Cortex of kidney (tissue), 1 donor: ENCODE measurements at places on chromosomes 5 and 9.

DNA sequence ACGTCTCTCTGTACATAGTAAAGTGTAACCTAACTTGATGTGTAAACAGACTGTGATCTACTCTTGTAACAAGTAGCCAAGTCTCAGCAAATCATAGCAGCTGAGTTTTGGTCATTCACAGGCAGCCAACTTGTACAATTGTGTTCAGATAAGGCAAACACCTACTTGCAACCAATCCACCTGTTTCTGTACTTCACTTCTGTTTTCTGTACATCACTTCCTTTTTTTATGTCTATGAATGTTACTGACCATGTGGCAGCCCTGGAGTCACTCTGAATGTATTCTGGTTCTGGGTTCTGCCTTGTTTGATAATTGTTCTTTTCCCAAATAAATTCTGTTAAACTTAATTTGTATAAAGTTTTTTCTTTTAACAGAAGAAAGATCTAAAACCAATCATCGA lies 26.0 kb downstream of the RLN2 start:
- no peak for DNase-seq

DNA sequence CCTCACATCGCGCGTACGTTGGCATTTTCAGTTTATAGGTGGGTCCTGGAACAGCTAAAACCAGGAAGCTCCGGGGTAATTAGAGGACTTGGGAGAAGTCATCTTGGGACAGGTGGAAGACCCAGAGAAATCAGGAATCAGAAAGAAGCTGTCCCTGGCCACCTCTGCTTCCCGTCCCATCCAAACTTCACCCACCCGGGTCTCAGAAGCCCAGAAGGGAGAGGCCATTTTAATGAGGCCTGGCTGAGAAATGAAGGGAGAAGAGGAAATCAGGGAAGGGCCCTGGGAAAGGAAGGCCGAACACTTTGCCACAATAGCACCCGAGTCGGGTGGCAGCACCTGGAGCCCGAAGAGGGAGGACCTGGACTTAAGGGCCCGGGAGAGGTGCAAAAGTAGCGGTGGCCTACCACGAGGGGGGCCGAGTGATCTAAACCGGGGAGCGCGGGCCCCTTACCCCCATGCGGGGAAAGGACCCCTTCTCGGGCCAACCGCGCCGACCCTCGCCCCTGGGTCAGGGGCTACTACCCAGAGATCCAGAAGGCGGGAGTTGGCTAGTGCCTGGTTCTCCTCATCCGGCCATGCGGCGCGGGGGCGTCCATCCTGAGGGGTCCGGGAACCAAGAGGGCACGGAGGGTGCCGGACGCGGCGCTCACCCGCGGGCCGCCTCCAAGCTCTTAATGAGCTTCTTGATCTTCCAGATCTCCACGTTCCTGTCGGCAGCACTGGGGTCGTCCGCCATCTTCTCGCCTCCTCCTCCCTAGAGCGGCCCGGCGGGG lies 668 bp downstream of the ETF1 start:
- no peak for DNase-seq

DNA sequence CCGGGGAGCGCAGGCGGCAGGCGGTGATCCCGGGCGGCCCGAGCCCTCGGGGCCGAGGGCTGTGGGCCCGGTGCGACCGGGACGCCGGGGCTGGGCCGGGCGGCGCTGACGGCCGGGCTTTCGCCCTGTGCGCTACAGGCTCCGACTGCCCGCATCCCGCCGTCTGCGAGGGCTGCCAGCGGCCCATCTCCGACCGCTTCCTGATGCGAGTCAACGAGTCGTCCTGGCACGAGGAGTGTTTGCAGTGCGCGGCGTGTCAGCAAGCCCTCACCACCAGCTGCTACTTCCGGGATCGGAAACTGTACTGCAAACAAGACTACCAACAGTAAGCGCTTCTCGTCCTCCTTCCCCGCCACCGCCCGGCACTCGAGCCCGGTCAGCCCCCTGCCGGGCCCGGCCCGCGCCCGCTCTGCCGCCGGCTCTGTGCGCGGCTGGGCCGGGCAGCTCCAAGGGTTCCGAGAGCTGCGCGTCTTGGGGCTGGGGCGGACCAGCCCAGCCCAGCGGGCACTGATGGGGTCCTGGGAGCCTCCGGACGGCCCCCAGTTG lies 1.6 kb downstream of the LMX1B start:
- no peak for DNase-seq

DNA sequence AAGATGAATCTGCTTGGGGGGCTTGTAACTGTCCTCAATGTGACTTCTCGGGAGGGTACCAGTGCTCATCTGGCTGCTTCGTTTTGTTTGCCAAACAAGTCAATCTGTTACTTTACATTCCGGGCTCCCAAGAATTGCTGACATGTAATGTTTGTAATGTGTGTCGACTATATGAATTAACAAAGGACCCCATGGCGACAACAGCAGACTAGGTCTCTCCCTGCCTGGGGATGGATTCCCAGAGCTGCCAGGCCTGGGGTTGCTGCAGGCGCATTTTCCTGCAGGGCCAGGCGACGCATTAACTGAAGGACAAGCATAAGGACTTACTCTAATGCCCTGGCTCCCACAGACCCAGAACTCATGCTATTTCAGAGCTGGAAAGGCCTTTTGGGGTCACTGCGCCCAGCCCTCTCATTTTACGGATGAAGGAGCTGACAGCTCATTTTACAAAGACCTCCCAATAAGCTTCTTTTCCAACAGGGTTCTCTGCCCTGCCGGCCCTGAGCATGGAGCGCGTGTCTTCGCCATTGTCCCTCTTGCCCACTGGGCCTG lies 214.8 kb downstream of the TTLL11 start:
- no peak for DNase-seq

DNA sequence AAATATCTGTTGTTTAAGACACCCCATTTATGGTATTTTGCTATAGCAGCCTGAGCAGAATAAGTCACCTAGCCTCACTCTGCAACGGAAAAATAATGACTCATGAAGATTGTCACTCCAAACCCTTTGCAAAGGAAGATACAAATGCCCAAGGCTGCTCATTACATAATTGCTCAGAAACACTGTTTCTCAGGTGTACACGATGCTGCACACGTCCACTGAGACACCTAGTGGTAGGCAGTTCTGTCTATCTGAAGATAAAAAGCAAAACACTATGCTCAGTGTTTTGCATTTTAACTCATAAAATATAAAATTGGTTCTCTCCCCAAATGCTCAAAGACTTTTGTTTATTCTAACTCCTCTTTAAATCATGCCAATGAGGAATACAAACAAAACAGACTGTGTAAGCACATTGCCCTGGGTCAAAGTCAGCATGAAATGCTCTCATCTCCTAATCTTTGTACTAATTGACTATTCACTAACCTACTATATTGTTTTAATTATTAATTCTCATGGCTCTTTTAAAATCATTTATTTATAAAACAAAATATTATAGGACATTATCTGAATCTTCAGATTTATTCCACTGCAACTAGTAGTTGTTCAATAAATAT lies 7.7 kb upstream of the TSLP start:
- DNase-seq, result no peak

- no peak for DNase-seq
Observed at GRCh38 chr5:135864503-135865435, 30.3 kb downstream of the SLC25A48 start.

DNA sequence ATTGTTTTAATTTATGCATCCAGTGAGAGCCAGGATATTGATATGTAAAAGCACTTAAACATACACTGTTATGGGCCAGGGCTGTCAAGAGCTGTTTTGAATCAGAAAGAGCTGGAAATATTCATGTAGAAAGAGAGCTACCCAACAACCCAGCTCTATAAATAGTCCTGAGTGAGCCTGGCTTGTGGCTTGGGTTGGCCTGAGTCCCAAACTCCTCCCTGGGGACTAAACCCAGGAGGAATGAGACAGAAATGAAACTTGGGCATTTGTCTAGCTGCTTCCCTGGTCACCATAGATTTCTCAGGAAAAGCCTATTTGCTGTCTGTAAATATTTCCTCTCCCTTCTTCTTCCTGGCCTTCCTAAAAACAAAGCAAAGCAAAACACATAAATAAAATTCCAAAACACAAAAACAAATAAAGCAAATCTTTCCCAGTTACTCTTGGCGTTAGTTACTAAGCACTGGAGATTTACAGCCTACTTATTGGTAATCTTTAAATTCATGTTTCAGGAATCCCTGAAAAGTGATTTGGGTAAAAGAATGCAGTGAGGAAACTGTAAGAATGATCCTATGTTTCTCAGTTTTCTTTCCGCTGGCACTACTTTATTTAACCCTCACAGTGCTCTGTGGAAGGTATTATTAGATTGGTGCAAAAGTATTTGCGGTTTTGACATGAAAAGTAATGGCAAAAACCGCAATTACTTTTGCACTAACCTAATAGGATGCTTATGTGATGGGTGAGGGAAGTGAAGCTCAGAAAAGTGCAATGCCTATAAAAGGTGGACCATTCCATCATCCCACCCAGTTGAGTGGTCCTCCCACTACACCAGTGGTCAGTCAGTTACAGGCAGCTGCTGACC lies 111.8 kb downstream of the CARTPT start:
- DNase-seq, result no peak

DNA sequence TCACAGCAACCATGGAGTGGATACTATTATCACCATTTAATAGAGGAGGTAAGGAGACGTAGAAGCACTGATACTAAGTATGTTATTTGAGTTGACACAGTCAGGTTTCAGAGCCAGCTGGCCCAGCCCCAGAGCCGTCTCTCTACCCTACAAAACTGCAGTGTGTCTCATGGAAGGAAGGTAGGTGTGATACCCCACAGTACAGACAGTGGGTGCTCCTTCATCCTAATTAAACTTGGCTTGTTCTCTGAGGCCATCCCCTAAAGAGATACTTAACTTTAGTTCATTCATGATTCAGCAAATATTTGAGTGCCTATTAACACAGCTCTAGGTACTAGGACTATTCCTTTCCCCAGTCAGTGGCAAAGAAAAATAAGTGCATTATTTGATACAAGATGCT lies 22.6 kb downstream of the PIP5K1B start:
- no peak for DNase-seq

GRCh38 chr5:20610681-20611080 lies 622.7 kb upstream of the CDH18 start:
- no peak for DNase-seq

DNA sequence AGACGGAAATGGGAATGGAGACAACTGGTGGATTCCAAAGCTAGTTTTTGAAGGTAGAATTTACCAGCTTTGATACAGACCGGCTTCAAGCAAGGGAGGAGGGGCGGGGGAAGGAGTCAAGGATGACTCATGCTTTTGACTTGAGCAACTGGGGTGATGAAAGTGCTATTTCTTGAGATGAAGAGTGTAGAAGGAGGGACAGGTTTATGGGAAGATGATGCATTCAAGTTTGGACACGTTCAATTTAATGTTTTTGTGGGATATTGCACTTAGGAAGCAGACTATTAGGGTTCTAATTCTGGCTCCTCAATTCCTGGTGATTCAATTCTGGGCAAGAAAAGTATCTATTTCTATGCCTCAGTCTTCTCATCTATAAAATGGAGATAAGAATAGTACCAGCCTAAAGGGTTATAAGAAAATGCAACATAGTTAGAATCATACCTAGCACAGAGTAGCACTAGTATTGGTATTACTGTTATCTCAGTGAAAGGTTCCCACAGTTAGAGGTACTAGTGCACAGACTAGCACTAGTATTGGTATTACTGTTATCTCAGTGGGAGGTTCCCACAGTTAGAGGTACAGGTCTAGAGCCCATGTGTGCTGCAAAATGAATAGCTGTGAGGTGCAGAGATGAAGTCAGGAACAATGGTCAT lies 4.6 kb downstream of the NIPAL4 start:
- no peak for DNase-seq

DNA sequence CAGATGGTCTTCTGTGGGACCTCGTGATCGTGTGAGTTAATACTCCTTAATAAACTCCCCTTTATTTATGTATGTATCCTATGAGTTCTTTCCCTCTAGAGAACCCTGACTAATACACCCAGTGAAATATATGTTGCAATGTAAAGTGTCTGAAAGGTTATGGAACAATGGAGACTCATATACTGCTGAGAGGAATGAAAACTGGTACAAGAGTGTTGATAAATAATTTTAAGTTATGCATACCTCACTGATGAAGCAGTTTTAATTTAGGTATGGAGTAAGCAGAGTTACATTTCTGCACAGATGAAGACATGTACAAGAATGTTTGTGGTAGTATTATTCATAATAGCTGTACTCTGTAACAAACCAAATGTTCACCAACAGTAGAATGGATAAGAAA lies 438.3 kb downstream of the TAF11L14 start:
- no peak for DNase-seq

DNA sequence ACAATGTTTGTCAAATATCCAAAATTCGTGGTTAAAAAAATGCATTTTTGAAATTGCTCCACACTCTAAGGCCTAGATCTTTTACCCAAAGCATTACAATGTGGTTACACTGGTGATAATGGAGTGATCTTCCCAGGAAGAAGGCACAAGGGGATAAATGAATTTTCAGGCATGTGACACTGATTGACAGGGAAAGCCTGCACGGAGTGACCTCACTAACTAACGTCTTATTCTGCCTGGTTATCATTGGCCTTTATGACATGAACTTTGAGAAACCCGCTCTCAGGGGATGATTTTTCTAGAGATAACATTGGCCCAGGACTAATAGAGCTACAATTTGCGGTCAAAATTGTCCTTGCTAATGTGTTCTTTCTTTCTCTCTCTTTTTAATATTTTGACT lies 137.6 kb downstream of the PRKACG start:
- DNase-seq, result no peak

DNA sequence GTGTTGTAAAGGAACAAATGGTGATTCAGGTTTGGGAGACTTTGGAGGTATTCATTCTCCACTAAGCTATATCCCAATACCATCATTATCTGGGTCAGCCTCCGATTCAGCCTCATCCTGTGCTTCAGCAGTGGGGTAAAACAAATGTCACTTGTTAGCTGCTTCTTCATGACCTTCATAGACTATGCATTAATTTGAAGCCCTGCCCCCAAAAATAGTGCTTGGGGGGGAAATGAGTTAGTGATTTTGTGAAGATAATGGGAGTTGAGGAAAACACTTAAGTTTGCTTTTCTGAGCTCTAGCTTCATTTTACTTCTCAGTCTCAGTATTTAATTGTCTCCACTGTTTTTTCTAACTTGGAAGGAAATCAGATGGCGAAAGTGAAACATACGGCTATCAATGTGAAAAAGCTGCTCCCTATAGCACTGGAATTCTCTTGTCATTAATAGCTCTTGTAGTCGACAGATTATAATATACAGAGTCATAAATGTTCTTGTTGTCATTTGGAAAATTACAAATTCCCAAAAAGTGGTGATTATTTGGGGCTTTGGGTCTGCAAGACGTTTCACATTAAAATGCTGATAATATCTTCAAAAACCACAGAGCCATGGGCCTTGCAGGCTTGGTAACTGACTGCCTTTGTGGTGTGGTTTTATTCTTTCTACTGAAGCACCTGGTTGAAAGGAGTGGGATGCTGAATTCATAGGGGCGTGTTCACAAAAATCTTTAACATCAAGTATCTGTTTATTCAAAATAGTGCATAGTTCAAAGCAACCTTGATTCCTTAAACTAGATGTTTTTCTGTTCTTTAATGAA lies 40.0 kb downstream of the PIK3R1 start:
- DNase-seq, result no peak
